AG09309 (cell line): ENCODE measurements at places on chromosomes 6 and 20.

DNA sequence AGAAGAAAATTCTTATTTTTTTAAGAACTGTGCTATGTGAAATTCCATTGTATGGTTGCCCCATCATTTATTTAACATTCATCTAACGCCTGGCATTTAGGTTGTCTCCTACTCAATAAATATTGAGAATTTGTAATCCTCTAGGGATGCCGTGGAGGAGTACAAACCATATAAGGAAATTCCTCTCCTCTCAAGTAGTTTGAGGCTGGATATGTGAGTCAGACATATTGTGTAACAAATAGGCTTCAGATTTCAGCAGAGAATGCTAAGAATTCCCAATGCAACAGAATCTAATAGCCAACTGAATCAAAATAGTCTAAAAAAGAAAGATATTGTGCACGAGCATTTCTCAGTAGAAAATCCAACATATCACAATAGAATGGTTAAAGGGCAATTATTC is 174.7 kb downstream of the OTOR start:
- peak; percentile 79 for DNase-seq

DNA sequence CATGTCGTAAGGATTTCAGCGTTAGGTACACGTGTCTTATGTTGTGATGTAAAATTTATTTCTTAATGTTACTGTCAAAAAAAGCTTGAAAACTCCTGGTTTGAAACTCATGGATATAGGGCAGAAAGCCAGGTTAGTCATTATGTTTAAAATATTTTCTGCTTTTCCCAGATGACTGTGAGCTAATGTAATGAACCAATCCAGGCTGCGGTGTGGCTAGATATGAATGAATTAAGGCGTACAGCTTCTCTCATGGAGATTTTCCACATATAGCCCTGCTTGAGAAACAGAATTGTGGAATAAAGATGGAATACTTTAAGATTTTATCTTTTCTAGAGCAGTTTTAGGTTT is 80.3 kb upstream of the STMND1 start:
- DNase-seq: no peak

GRCh38 chr6:167238694-167239467 is 52.2 kb upstream of the UNC93A start:
- no peak for DNase-seq

DNA sequence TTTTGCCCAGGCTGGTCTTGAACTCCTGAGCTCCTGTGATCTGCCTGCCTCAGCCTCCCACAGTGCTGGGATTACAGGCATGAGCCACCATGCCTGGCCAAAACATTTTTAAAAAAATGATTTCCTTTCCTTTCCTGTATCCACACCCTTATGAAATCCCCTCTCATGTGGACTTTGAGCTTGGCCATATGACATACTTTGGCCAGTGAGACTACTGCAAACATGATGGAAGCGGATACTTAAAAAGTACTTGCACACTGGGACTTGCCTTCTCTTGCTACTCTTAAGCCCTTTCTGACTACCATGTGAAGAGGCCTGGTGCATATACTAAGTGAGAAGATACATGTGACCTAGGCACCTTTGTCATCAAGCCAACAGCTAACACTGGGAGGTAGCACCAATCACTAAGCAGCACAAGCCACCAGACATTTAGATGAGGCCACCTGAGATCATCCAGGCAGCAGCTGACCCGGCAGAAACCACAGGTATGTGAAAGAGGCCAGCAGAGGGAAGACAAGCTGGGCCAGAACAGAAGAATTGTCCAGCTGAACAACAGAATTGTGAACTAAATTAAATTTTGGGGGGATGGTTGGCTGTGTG is 78.5 kb upstream of the HDAC2 start:
- no peak for DNase-seq

DNA sequence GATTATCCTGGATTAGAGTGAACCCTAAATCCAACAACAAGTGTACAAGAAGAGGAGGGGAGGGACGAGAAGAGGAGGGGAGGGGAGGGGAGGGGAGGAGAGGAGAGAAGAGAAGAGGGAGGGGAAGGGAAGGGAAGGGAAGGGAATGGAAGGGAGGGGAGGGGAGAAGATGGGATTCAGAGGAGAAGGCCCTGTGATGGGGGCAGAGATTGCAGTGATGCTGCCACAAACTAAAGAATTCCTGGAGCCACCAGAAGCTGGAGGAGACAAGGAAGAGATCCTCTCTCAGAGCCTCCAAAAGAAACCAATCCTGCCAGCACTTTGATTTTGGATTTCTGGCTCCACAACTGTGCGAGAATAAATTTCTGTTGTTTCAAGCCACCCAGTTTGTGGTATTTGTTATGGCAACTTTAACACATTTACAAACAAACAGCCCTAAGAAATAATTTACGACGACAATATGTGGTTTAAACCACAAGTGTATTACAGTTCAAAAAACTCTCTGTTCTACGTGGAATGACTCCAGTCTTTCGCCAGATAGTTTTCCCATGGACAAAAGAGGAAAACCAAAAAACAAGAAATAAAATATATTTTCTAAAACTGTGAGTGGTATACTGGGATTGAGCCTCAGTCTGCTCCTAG is 235.4 kb downstream of the HDGFL1 start:
- DNase-seq: no peak

DNA sequence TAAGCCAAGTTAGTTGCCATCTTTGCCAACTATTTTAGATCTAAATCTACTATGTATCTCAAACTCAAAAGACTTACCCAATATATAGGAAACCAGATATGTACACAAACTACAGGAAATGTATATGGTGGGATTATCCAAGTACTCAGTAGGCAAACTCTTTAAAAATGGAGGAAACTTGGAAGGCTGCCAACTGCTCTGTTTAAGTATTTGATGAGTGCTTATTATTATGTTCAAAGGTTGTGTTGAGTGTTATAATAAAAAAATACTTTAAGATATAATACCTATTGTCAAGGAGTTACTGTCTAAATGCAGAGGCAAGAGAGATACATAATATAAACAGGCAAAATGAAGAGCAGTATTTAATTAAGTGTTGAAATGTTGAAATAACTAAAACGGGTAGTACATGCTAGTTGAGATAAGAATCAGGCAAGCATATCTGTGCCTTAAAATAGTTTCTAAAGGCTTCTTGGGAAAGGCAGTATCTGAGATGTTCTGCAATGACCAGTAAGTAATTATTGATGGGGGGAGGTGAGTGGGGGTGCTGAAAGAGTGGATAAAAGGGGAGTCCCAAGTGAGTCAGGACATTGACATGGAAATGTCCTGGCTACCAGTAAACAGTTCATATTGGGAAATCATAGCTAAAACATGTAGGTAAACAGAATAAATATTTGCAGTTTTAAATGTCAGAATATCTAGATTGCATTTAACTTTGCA is 6.5 kb upstream of the DST start:
- no peak for DNase-seq

DNA sequence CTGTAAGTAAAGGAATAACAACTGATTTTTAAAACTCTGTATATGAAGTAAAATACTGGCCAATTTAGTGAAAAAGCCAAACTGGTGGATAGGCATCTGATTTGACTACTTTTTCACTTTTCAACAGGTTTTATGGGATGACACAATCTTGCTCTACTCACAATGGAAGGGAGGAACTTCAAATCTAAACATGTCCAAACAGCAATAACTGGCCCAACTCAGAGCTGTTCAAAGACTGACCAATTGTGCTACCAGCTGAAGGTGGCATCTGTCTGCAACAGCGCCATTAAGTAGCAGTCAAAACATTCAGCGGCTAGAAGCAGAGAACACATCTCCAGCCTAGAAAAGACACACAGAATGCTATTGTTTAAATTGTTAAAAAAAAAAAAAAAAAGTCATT is 44.6 kb downstream of the SESN1 start:
- no peak for DNase-seq

- no peak for DNase-seq
These were observed 334.7 kb upstream of the FLRT3 start for GRCh38 chr20:14672066-14672465.

DNA sequence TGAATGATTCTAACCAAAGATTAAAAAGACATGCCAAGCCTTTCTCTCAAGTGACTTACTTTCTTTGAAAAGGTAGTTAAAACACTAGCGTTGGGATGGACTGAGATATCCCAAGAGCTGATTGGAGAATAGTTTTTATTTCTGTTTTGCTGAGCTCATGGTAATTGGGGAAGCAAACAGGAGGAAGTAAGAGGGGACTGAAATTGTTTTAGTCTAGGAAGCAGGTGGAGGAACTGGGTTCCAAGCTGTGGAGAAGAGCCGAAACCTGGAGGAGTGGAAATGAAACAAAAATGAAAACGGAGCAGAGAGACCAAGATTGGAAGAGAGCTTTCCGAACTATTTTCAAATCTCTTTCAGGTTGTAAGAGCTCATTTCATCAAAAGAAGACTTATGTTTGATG is 59.9 kb upstream of the TENT5A start:
- DNase-seq: no peak

GRCh38 chr20:11965602-11966001 is 47.9 kb downstream of the BTBD3 start:
- no peak for DNase-seq

- DNase-seq: no peak
These were observed 187.2 kb upstream of the COL21A1 start for GRCh38 chr6:56434606-56435005.

GRCh38 chr20:46709459-46710152 is at the start of gene SLC2A10:
Gene SLC2A10, plus strand, starts transcription at chr20:46709649. Its CDS starts 88 bp downstream, at chr20:46709737.
- DNase-seq: no peak

GRCh38 chr6:168034537-168034936 is 37.1 kb downstream of the KIF25 start:
- no peak for DNase-seq

GRCh38 chr20:49712996-49713752 is 504 bp downstream of the B4GALT5 start:
- DNase-seq: no peak

- DNase-seq: no peak
These were observed 83.0 kb downstream of the YTHDF1 start for GRCh38 chr20:63132715-63133471.

GRCh38 chr6:140897804-140898573 is 1234.7 kb upstream of the GJE1 start:
- no peak for DNase-seq

GRCh38 chr6:138666636-138667035 is 106.9 kb upstream of the CCDC28A start:
- no peak for DNase-seq

DNA sequence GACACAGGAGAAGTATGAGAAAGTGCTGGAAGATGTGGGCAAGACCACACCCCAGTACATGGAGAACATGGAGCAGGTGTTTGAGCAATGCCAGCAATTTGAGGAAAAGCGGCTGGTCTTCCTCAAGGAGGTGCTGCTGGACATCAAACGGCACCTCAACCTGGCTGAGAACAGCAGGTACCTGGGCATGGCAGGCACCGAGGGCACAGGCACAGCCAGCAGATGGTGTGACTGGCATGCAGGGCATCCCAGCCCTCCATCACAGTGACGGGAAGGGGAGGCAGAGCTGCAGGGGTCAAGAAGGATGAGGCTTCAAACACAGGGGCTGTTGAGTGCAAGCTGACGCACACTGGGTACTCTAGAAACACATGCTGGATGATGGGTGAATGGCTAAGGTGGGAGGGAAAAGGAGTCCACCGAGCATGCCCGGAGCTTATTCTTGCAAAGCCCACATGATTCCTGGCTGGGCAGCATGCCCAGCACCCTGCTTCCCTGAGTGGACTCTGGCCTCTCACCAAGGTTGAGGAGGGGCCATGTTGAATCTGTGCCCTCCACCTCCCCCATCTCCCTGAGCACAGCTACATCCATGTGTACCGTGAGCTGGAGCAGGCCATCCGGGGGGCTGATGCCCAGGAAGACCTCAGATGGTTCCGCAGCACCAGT is 26.3 kb downstream of the SPDEF start:
- DNase-seq: no peak

GRCh38 chr6:24131751-24132150 is 5.7 kb downstream of the NRSN1 start:
- no peak for DNase-seq

DNA sequence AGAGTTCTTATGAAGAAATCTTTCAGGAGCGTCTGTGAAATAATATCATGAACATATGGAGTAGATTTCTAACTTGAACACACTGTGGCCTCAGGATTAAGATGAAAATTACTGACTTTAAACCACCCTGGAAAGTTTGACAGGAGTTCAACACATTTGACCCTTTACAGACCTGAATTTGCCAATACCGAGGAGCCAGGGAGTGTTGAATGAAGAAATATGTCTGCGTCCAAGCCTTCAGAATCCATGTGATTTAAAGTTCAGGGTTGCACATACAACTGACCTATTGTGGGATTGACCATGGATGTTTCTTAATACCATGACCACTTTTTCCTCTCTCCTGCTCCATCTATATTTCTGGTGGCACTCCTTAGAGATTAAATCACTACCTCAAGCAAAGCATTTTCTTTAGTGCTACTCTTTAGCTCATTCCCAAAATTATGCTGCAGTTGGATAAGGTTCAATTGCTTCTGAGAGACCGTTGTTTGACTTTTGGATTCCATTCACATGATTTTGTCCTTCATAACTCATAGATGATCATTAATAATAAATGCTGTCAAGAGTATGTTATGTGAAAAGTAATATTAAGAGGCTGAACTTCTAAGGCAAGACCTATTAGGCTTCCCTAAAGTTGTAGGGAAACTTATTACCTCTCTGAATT is 57.4 kb downstream of the PRL start:
- no peak for DNase-seq

- peak; percentile 81 for DNase-seq
These were observed 16.1 kb downstream of the BTN2A1 start for GRCh38 chr6:26473758-26474438.

DNA sequence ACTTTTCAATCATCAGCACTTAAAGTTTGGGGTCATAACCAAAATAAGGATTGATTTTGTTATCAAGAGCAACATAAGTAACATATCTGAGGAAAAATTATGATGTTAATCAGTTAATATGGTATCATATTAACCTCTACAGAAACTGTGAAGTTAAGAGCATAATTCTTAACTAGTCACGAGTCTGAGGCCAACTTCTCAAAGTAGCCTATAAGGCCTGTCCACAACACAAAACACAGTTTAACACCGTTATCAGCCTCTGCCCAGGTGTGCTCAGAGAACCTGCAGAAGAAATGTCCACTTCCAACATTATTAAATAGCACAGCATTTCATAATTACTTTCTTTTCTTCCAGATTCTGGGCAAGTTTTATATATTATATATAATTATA is 1.1 kb downstream of the STX7 start:
- DNase-seq: no peak

GRCh38 chr20:34705397-34706301 is 1.5 kb downstream of the TP53INP2 start:
- no peak for DNase-seq

GRCh38 chr6:119306396-119306968 is 43.1 kb downstream of the MAN1A1 start:
- DNase-seq: no peak
